ENCODE measurements at places on chromosomes 3 and 15. TPM values are rescaled to one million over a fixed set of nuclear protein-coding genes. Genes with fewer than 3 reads are reported as not detected.

Gene CNTN6
- not detected for total RNA-seq

DNA sequence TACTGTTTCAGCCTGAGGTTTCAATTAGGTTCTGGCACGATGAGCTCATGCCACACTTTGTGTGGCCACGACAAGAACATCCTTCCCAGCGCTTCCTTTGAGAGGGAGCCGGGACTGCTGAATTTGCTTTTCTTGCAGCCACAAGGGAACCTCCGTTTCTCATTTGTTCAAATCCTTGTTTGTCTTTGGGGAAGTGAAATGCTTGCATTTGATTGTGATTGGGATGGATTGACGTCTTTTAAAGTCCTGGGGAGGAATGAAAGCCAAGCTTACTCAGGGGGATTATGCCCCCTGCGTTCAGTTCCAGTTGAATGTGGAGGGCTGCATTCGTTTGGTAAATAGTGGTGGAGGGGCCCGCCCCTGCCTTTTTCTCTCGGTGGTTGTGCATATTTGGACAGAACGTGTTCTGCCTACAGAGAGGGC is 277.6 kb downstream of the THSD4 start:
- H3K27me3 ChIP-seq = no peaks in the 10 kb centered on the region
- no peak overlapping the region for H3K27ac ChIP-seq
- no peak overlapping the region for H3K4me3 ChIP-seq
- DNase-seq = no peak
- H3K4me1 ChIP-seq = peaks cover 16% of the 10 kb centered on the region
- H3K36me3 ChIP-seq = no peaks in the 10 kb centered on the region

Gene GXYLT2
- total RNA-seq = 13.3 TPM

DNA sequence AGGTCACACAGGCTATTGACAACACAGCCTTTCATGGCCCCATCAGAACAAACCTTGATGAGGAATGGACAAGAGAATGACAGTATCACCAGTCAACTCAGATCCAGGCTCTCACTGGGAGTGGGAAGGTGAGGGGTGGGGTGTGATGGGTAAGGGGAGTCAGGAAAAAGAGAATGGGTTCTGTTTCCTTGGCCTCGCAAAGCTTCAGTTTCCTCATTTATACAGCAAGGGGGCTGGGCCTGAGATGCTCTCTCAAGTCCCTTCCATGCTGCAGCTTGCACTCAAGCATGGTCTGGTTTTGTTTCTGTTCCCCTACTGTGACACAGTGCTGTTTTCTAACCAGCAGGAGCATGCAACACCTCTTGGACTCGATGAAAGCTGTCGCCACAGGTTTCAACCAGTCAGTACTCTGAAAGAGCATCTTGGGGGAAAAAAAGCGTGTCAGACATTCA is 65.7 kb upstream of the IL12A start:
- DNase-seq = no peak
- no peak overlapping the region for H3K27ac ChIP-seq
- no peaks in the 10 kb centered on the region for H3K27me3 ChIP-seq
- H3K4me3 ChIP-seq = no peak overlapping the region

DNA sequence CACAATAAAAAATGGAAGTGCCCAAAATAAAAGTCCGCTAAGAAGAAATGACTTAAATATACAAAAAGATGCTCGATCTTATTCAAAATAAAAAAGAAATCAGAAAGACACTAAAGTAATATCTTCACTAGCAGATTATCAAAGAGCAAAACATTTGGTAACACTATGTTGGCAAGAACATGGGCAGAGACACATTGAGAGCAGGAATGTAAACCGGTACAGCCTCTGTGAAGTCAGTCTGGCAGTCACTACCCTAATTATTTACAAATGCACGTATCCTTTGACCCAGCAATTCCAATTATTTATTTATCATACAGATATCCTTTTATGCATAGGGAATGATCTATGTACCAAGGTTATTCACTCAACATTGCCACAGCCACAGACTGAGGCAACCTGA is 34.5 kb downstream of the TBL1XR1 start:
- H3K4me3 ChIP-seq = no peak overlapping the region
- H3K27ac ChIP-seq = no peak overlapping the region
- no peaks in the 10 kb centered on the region for H3K27me3 ChIP-seq
- no peaks in the 10 kb centered on the region for H3K4me1 ChIP-seq
- 0 out of 2 replicates have a peak, but pooled peaks cover 5% of the 10 kb centered on the region for H3K36me3 ChIP-seq
- no peak for DNase-seq

Gene XCR1
- not detected for total RNA-seq

DNA sequence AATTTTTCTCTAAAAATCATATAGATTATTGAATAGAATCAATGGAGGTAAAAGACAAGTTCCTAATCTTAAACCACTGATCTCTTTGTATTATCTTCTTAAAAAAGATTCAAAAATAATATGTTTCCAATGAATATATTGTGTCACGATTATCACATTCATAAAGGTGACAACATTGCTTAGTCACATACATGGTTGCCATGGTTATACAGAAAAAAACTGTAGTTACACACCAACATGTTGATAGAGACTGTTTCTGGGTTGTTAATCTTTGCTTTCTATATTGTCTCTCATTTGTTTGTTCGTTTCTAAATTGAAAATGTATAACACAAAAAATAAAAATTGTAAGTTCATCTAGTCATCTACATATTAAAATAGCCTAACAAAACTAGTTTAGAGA is 376.0 kb upstream of the ALCAM start:
- DNase-seq = no peak
- no peak overlapping the region for H3K27ac ChIP-seq
- H3K27me3 ChIP-seq = no peaks in the 10 kb centered on the region
- no peaks in the 10 kb centered on the region for H3K4me1 ChIP-seq
- H3K36me3 ChIP-seq = no peaks in the 10 kb centered on the region

- H3K27me3 ChIP-seq = no peaks in the 10 kb centered on the region
- DNase-seq = peak; percentile 92
Measured at GRCh38 chr3:51498876-51499738, 708 bp downstream of the DCAF1 start.

DNA sequence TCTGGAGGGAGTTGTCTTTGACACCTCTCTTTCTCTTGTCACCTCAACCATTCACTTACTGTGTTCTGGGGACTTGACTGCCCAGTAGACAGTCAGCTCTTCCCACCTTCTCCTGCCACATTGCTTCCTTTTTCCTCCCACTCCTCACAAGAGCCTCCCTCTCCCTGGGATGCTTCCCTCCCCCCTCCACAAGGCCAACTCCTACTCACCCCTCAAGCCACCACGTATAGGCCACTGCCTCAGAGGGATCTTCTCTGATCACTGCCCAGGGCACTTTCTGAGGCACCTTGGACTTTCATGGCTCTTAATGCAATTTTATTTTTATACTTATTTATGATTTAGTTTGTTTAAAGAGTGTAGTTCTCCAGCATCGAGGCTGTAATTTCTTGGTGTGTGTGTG is 23.2 kb downstream of the THSD4 start:
- H3K27ac ChIP-seq = no peak overlapping the region
- no peak for DNase-seq
- no peaks in the 10 kb centered on the region for H3K27me3 ChIP-seq
- peaks cover 6% of the 10 kb centered on the region for H3K36me3 ChIP-seq
- no peak overlapping the region for H3K4me3 ChIP-seq

- H3K4me3 ChIP-seq = no peak overlapping the region
- H3K36me3 ChIP-seq = no peaks in the 10 kb centered on the region
Measured at GRCh38 chr3:167160781-167161180, 219.3 kb downstream of the ZBBX start.

Data from SJSA1 (cell line).